ENCODE measurements at places on chromosomes 3 and 15.
A peak's percentile ranks its signal among the peaks of the same experiment; 100 is the strongest.

- peaks cover 1% of the 10 kb centered on the region for H3K4me1 ChIP-seq
- H3K27me3 ChIP-seq = peaks cover 12% of the 10 kb centered on the region
- no peaks in the 10 kb centered on the region for H3K36me3 ChIP-seq
- no peak for DNase-seq
- H3K27ac ChIP-seq = no peak overlapping the region
Observed at GRCh38 chr3:186965141-186965879, 35.0 kb downstream of the ST6GAL1 start.

- no peak for DNase-seq
- no peaks in the 10 kb centered on the region for H3K27me3 ChIP-seq
- no peaks in the 10 kb centered on the region for H3K4me1 ChIP-seq
- H3K36me3 ChIP-seq = peaks cover 6% of the 10 kb centered on the region
Observed at GRCh38 chr3:144175644-144176425, 204.2 kb downstream of the DIPK2A start.

- H3K4me3 ChIP-seq = peak overlapping the region; percentile 27
- no peak overlapping the region for H3K27ac ChIP-seq
- peaks cover 14% of the 10 kb centered on the region for H3K4me1 ChIP-seq
- H3K36me3 ChIP-seq = no peaks in the 10 kb centered on the region
- no peak for DNase-seq
Observed at GRCh38 chr15:68431037-68431791, 749 bp downstream of the ITGA11 start.

DNA sequence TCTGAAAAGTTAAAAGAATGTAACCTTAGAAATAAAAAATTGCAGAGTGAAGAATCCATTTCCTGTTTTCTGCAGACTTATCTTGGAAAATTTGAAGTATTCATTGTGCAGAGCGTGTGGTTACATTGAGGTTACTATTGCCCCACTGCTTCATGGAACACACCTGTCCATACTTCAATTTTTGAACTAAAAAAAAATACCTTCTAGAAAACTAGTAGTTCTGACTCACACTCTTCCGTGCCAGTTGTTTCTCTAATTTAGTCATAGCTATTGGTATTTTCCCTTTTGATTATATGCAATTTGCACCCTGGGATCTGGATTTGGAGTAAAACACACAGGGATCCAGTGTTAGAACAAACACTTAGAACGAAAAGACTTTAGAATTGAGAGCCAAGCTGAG is 111.8 kb upstream of the LYSMD4 start:
- H3K4me3 ChIP-seq = no peak overlapping the region
- H3K36me3 ChIP-seq = no peaks in the 10 kb centered on the region
- no peaks in the 10 kb centered on the region for H3K27me3 ChIP-seq
- DNase-seq = no peak

DNA sequence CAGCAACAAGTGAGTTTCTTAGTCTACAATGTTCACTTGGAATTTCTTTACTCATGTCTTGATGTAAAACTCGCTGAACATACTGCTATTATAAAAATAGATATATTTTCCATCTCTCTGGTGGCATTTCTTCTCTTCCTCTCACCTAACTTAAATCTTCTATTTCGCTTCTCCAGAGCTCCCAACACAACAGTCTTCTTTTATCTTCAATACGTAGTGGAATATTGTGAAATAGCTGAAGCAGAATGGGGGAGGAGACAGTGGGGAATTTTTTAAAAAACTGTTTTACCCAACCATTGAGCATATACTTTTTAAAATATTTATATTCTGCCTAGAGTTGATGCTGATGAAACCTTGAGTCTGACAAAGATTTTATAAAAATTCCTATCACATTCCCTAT is 548.5 kb downstream of the RBMS3 start:
- no peak overlapping the region for H3K4me3 ChIP-seq
- H3K27ac ChIP-seq = no peak overlapping the region
- peaks cover 15% of the 10 kb centered on the region for H3K36me3 ChIP-seq
- no peak for DNase-seq
- no peaks in the 10 kb centered on the region for H3K27me3 ChIP-seq

DNA sequence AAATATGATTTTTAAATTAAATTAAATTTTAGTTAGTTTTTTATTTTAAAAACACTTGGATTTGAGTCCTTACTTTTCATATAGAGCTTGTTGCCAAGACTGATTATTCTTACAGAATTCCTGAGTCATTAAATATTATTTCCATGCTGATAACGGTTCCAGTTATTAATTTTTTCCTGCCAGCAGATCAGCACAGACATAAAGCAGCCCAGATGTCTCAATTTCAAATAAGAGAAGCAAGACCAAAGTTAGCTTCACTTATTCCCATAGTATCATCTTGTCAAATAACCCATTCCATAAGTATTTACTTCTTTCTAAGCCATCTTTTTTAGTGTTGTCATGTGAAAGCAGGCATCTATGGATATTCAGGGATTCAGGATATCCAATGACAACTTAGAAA is 75.3 kb downstream of the SSR3 start:
- H3K4me1 ChIP-seq = peaks cover 32% of the 10 kb centered on the region
- H3K27me3 ChIP-seq = peaks cover 3% of the 10 kb centered on the region

DNA sequence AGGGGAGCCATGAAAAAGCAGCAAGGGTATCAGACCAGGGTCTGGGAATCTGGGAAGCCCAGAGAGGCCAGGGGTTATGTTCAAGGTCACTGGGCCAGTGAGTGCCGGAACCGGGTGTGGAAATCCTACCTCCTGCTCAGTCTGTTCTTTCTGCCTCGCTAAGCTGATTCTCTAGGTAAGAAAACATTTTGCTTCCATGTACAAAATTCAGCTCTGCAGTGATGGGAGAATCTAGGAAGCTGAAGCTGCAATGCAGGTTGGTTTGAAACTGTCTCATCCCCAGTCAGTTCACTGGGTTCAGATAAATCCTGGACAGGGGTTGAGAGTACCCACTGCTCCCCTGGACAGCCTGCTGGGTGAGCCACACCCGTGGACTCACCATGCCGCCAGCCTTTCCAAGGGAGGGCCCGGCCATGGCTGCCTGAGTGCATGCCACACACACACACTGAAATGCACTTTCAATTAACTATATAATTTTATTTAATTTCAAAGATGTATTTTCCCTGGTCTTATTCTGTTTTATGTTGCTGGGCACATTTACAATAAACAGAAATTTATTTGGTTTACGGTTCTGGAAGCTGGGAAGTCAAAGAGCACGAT is 108.4 kb downstream of the CORO2B start:
- no peak overlapping the region for H3K4me3 ChIP-seq
- no peaks in the 10 kb centered on the region for H3K4me1 ChIP-seq
- no peaks in the 10 kb centered on the region for H3K27me3 ChIP-seq
- DNase-seq = no peak
- H3K27ac ChIP-seq = no peak overlapping the region
- no peaks in the 10 kb centered on the region for H3K36me3 ChIP-seq

DNA sequence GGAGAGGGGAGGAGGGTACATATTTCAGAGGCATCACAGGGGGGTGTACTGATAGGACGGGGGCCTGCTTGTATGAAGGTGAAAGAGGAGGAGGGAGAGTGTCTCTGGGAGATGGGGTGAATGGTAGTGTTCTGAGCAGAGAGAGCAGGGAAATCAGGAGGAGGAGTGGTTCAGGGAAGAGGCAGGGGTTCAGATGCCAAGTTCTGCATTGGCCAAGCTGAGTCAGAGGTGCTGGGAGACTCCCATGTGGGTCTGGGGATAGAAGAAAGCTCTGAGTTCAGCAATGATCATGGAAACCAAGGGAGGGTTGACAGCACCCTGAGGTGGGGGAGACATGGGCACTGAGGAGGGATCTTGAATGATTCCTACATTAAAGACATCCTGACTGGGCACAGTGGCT is 3.0 kb downstream of the CYP8B1 start:
- no peak for DNase-seq
- H3K4me1 ChIP-seq = no peaks in the 10 kb centered on the region
- H3K27me3 ChIP-seq = peaks cover 23% of the 10 kb centered on the region
- H3K36me3 ChIP-seq = no peaks in the 10 kb centered on the region
- H3K4me3 ChIP-seq = no peak overlapping the region
- H3K27ac ChIP-seq = no peak overlapping the region

DNA sequence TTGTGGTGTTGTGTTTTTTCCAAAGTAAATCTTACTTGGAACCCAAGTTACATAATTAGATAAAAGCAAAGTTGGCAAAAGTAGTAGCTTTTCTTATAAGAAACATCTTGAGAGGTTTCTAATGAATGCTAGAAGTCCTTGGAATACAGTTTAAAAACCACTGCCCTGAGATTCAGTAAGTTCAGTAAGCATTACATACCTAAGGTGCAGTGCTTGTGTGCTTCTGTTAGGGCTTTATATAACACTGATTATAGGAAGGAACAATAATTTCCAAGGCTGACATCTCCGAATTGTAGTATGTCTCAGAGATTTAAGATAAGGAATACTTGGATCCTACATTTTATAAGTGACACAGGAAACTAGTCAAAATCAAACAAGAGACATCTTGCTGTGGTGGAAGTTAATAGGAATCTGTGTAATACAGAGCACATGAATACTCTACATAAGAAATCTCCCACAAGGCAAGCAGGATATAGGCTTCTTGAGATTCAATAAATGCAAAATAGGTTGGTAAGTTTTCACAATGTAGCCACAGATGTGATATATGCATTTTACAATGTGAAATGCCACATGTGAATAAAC is 268.2 kb downstream of the LSAMP start:
- no peak overlapping the region for H3K4me3 ChIP-seq
- no peaks in the 10 kb centered on the region for H3K36me3 ChIP-seq
- no peak for DNase-seq
- H3K27me3 ChIP-seq = peaks cover 1% of the 10 kb centered on the region

GRCh38 chr3:186002884-186003472 is 65.2 kb upstream of the TRA2B start:
- peak; percentile 8 for DNase-seq
- no peaks in the 10 kb centered on the region for H3K4me1 ChIP-seq
- H3K27ac ChIP-seq = no peak overlapping the region
- H3K36me3 ChIP-seq = no peaks in the 10 kb centered on the region
- H3K27me3 ChIP-seq = peaks cover 29% of the 10 kb centered on the region

GRCh38 chr15:65532738-65533051 is 2.4 kb downstream of the HACD3 start:
- H3K36me3 ChIP-seq = no peaks in the 10 kb centered on the region
- peak overlapping the region; percentile 89 for H3K4me3 ChIP-seq
- H3K27me3 ChIP-seq = no peaks in the 10 kb centered on the region
- DNase-seq = peak; percentile 50
- peaks cover 47% of the 10 kb centered on the region for H3K4me1 ChIP-seq

GRCh38 chr3:195543500-195544229 is 540 bp upstream of the PPP1R2 start:
- no peak overlapping the region for H3K27ac ChIP-seq
- peaks cover 53% of the 10 kb centered on the region for H3K4me1 ChIP-seq
- H3K27me3 ChIP-seq = peaks cover 4% of the 10 kb centered on the region
- H3K36me3 ChIP-seq = no peaks in the 10 kb centered on the region

DNA sequence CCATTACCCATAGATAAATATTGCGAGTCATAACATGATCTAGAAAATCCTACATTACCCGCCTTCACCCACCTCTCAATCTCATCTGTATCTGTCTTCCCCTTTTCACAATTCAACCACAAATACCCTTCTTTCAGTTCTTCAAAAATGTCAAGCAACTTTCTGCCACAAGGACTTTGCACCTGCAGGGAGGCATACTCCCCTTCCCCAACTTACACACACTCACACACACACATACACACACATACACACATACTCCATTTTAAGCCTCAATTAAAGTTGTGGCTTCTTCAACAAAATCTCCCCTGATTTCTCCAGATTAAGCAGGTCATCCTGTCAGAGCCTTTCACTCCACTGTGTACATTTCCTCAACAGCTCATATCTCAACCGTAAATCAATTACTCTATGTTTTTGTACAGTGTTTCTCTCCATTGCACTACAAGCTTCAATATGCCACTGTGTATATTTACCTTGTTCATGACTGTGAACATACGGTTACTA is 33.1 kb upstream of the CCDC50 start:
- peaks cover 7% of the 10 kb centered on the region for H3K4me1 ChIP-seq
- H3K27ac ChIP-seq = no peak overlapping the region
- no peak overlapping the region for H3K4me3 ChIP-seq
- no peaks in the 10 kb centered on the region for H3K36me3 ChIP-seq
- no peak for DNase-seq
- no peaks in the 10 kb centered on the region for H3K27me3 ChIP-seq

GRCh38 chr3:184372296-184372821 is 5.6 kb downstream of the THPO start:
- H3K27me3 ChIP-seq = peaks cover 20% of the 10 kb centered on the region
- DNase-seq = no peak
- peaks cover 42% of the 10 kb centered on the region for H3K4me1 ChIP-seq
- no peak overlapping the region for H3K4me3 ChIP-seq

GRCh38 chr3:172096881-172097420 is 57.6 kb downstream of the FNDC3B start:
- H3K4me1 ChIP-seq = peaks cover 72% of the 10 kb centered on the region
- DNase-seq = peak; percentile 64
- H3K27me3 ChIP-seq = no peaks in the 10 kb centered on the region
- peaks cover 10% of the 10 kb centered on the region for H3K36me3 ChIP-seq
- peak overlapping the region; percentile 29 for H3K4me3 ChIP-seq

DNA sequence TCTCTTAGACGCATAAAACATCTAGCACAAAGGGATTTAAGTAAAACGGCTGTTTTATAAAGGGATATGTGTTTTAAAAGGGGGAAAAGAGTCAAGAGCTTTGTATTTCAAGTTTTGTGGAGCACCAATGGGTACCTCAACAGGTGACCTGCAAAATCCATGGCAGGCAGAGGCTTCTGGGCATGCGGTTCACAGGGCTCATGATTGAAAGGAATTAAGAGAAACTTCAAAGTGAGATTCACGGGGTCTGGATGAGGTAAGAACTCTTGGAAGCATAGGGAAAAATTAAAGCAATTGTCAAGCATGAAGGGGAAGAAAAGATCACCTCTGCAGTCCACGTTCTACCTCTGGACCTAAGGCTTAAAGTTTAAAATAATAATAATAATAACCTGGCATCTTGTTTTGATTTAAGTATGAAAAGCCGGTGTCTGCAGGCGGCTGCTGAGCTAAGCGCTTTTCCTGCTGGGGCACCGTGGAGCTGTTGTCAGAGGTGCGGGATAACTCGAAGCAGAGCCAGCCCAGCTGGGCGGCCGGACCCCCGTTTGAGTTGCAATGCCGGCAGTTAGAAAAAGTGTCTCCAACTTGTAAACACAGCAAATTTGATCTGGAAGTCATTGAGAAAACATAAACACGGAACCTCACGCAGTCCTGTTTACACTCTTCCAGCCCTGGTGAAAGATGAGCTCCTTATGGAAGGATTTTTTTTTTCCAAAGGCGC is 40.5 kb downstream of the HES1 start:
- no peak overlapping the region for H3K27ac ChIP-seq
- H3K4me3 ChIP-seq = no peak overlapping the region
- H3K36me3 ChIP-seq = no peaks in the 10 kb centered on the region
- no peak for DNase-seq
- peaks cover 35% of the 10 kb centered on the region for H3K27me3 ChIP-seq
- H3K4me1 ChIP-seq = no peaks in the 10 kb centered on the region

- no peaks in the 10 kb centered on the region for H3K27me3 ChIP-seq
- H3K36me3 ChIP-seq = peaks cover 4% of the 10 kb centered on the region
- DNase-seq = no peak
- H3K27ac ChIP-seq = no peak overlapping the region
Observed at GRCh38 chr3:32457971-32458471, 44.6 kb downstream of the CMTM6 start.

Data from HFFc6 (cell line).